Activated CD4-positive, alpha-beta T cell treated with anti-CD3 and anti-CD28 coated beads for 48 hours (primary cell): ENCODE measurements at places on chromosomes 11 and 22.
A peak's percentile ranks its signal among the peaks of the same experiment; 100 is the strongest.

GRCh38 chr11:67416416-67417335 lies 1.2 kb downstream of the CARNS1 start:
- peak; percentile 65 for DNase-seq

DNA sequence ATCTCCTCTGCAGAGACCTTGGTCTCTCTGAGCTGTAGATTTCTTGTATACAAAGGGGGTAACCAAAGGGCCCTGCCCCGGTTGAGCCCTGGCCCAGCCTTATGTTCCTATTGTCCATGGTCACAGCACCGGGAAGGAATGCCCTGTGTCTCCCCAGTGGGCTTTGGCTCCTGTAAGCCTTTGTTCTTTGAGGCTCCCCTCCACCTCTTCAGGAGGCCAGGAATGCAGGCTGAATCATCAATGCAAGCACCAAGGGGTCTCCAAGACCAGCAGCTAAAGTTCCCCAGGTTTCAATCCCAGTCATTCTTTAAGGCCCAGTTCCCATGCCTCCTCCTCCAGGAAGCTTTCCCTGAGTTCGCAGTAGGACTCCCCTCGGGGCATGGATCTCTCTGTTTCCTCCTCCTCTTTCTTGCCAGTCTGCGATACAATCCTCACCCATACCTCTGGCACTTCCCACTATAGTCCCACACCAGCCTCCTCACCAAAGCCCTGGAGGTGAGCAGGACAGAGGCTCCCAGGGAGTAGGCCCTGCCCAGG lies 29.2 kb upstream of the KLHL35 start:
- DNase-seq: no peak

- no peak for DNase-seq
Observed at GRCh38 chr11:34105957-34106504, 602 bp downstream of the NAT10 start.

DNA sequence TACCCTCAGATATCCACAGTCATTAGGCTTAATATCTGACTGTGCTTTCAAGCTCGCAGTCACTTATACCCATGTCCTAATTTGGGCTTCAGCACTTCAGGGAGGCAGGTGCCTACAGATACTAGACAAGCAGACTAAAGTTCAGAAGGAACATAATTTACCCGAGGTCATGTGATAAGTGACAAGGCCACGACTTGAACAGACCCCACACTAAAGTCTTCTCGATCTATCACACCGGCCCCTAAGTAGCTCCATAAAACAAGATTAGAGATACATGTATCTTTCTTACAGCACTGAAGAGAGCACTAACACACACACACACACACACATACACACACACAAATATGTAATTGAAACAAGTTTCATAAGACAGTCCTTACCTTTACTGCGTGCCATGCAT lies 32.6 kb downstream of the TOM1 start:
- no peak for DNase-seq

- no peak for DNase-seq
Observed at GRCh38 chr11:45459491-45459890, 173.3 kb upstream of the SYT13 start.

GRCh38 chr11:127071606-127072005 lies 71.0 kb upstream of the KIRREL3 start:
- DNase-seq: no peak

- DNase-seq: no peak
Observed at GRCh38 chr11:131370901-131371790, 731 bp downstream of the NTM start.
